ENCODE measurements at places on chromosomes 4 and X. TPM values are rescaled to one million over a fixed set of nuclear protein-coding genes. Genes with fewer than 3 reads are reported as not detected.

DNA sequence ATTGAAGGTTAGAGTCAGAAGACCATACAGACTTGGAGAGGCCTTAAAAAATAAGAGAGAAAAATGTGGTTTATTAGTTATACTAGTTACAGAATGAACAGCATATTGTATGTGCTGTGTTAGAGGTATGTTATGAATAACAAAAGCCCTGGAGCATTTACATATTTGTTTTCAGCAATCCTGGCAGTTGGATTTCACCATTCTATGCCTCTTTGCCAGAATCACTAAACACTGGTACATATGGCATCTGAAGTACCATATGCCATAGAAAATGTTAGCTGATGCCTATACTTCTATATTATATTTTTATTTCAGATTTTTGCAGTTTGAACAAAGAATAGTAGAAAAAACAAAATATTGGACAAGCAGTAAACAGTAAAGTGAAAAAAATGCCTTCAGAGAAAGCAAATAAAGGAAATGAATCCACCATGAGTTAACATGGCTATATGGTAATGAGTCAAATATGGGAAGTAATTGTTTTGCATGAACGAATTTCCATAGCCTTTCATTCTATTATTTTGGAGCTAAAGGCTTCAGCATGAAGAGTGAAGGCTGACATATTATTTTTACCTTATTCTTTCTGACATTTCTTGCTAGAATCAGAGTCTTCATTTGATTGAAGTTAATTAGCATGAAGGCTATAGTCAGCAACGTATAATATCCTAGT lies 41.9 kb upstream of the PRDM8 start:
- DNase-seq, result no peak

DNA sequence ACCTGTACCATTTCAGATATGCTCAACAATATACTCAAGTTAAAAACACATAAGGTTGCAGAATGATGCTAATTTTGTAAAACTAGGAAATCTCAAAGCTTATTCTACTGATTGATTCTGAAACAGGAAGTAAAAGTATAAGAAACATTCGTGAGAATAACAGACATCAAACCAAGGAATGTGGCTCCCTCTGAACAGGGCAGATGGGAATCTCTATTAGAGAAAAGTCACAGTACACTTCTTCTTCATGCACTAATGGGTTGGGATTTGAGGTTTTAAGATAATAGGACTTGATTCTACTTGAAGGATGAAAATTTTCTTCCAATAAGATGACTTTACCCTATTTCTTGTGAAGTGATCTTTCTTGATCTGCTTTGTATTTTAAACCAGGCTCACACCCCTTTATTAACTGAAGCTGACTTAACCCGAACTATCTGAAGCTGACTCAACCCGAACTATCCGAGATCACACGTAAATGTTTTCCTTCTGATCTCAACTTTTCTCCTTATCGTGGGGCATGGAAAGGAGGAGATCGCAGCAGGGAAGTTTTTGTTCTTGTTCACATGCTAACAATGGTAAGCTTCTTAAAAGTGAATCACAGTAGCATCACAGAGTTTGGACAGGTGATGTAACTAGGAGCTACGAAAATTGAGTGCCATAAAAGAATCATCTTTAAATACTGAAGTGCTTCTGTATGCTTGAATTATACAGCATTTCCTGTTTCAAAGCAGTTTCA lies 363.1 kb upstream of the ZFP42 start:
- DNase-seq, result no peak

RNF175 gene
- total RNA-seq, result not detected

IL15 gene
- total RNA-seq, result 2.7 TPM

Data from colonic mucosa (tissue), 4 donors.